Activated CD4-positive, alpha-beta memory T cell treated with anti-CD3 and anti-CD28 coated beads, Interleukin-2, amount 10 ng/mL, durations not matched to agents 7 days and 5 days (primary cell): ENCODE measurements at places on chromosomes 12 and 14. TPM values are rescaled to one million over a fixed set of nuclear protein-coding genes. Genes with fewer than 3 reads are reported as not detected.

TMEM117 gene
- total RNA-seq = 1.7 TPM

GPD1 gene
- 0.28 TPM for total RNA-seq

GRCh38 chr14:50874757-50875156 lies 2.9 kb downstream of the ABHD12B start:
- H3K27ac ChIP-seq = no peak overlapping the region
- H3K4me3 ChIP-seq = no peak overlapping the region
- H3K27me3 ChIP-seq = peaks cover 71% of the 10 kb centered on the region
- H3K4me1 ChIP-seq = peaks cover 21% of the 10 kb centered on the region
- peaks cover 3% of the 10 kb centered on the region for H3K36me3 ChIP-seq

- H3K4me1 ChIP-seq = peaks cover 20% of the 10 kb centered on the region
- no peak overlapping the region for H3K4me3 ChIP-seq
- no peak overlapping the region for H3K27ac ChIP-seq
- peaks cover 16% of the 10 kb centered on the region for H3K27me3 ChIP-seq
These were observed 4.6 kb upstream of the CEP128 start for GRCh38 chr14:80946187-80946586.

MYH7 gene
- total RNA-seq = not detected

DNA sequence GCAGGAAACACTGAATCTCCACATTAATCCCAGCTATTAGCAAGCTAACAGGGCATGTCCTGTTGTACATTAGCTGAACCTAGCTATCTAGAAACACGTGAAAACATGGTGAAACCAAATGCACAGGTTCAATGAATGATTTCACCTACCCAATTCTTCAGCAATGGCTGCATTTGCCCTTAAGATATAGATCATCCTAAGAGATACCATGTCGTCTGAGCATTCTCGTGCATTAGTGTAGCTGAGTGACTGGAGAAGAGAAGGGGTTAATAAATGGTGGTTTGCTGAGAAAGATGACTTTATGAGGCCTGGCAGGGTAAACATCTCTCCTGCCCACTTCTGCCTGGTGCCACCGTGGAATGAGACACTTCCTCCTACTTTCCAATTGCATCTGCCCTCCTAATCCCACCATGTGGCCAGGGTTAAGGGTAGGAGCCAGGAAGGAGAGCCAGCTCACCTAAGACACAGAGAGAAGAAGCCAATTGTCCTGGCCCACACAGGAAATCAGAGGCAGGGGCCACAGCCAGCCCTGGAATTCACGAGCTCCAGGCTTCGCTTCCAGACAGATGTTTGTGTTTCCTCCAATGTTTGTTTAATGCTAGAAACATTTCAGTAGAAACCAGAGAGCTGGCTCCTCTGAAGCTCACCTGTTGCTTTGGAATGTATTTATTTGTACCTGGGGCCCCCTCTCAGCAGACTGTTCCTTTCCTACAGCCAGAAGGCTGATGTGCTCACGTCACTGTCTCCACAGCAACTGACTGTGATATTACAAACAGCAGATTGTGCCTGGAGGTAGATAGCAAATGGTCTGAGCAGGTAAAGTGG lies 126.0 kb upstream of the PARP11 start:
- no peak for DNase-seq
- H3K27me3 ChIP-seq = peaks cover 6% of the 10 kb centered on the region
- H3K36me3 ChIP-seq = no peaks in the 10 kb centered on the region
- H3K4me3 ChIP-seq = no peak overlapping the region
- H3K27ac ChIP-seq = no peak overlapping the region
- peaks cover 6% of the 10 kb centered on the region for H3K4me1 ChIP-seq

DNA sequence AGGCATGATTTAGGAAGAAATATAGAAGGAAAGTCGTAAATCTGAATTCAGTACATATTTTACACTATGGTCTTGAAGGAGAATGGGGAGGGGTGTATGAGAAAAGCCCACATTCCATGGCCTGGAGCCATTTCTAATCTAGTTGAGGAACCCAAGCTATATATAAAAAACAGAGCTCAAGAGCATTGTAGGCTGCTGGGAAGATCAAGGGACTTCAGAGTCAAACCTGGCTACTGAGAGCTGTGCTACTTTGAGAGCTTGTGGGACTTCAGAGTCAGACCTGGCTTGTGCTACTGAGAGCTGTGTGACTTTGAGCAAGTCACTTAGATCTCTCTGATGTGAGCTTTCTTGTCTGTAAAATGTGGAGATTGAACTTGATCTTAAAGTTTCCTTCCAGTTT lies 58.7 kb downstream of the TBK1 start:
- no peaks in the 10 kb centered on the region for H3K4me1 ChIP-seq
- no peaks in the 10 kb centered on the region for H3K36me3 ChIP-seq
- no peak overlapping the region for H3K27ac ChIP-seq
- H3K27me3 ChIP-seq = no peaks in the 10 kb centered on the region
- no peak overlapping the region for H3K4me3 ChIP-seq

CMA1 gene
- not detected for total RNA-seq

- DNase-seq = no peak
- no peak overlapping the region for H3K27ac ChIP-seq
- no peaks in the 10 kb centered on the region for H3K27me3 ChIP-seq
- no peak overlapping the region for H3K4me3 ChIP-seq
These were observed 130.6 kb downstream of the KTN1 start for GRCh38 chr14:55710506-55711041.

GRCh38 chr14:90503582-90503981 lies 106.8 kb downstream of the CALM1 start:
- H3K27ac ChIP-seq = no peak overlapping the region
- no peak overlapping the region for H3K4me3 ChIP-seq
- peaks cover 5% of the 10 kb centered on the region for H3K4me1 ChIP-seq
- DNase-seq = no peak
- H3K27me3 ChIP-seq = peaks cover 12% of the 10 kb centered on the region
- H3K36me3 ChIP-seq = no peaks in the 10 kb centered on the region

GRCh38 chr12:123905319-123905925 lies 67.2 kb downstream of the CCDC92 start:
- H3K27ac ChIP-seq = no peak overlapping the region
- DNase-seq = peak; percentile 67
- no peak overlapping the region for H3K4me3 ChIP-seq
- no peaks in the 10 kb centered on the region for H3K36me3 ChIP-seq
- H3K4me1 ChIP-seq = peaks cover 1% of the 10 kb centered on the region

SLC25A21 gene
- total RNA-seq = not detected

SCNN1A gene
- 0.78 TPM for total RNA-seq

GRCh38 chr12:20602641-20603391 lies 92.3 kb upstream of the SLCO1C1 start:
- no peaks in the 10 kb centered on the region for H3K27me3 ChIP-seq
- H3K4me1 ChIP-seq = no peaks in the 10 kb centered on the region
- DNase-seq = no peak
- no peak overlapping the region for H3K27ac ChIP-seq
- H3K4me3 ChIP-seq = no peak overlapping the region
- H3K36me3 ChIP-seq = no peaks in the 10 kb centered on the region

RBP5 gene
- total RNA-seq = 0.86 TPM

GRCh38 chr12:64010069-64010686 lies 165.7 kb downstream of the SRGAP1 start:
- no peaks in the 10 kb centered on the region for H3K27me3 ChIP-seq
- no peaks in the 10 kb centered on the region for H3K36me3 ChIP-seq
- H3K4me3 ChIP-seq = no peak overlapping the region
- no peaks in the 10 kb centered on the region for H3K4me1 ChIP-seq

DNA sequence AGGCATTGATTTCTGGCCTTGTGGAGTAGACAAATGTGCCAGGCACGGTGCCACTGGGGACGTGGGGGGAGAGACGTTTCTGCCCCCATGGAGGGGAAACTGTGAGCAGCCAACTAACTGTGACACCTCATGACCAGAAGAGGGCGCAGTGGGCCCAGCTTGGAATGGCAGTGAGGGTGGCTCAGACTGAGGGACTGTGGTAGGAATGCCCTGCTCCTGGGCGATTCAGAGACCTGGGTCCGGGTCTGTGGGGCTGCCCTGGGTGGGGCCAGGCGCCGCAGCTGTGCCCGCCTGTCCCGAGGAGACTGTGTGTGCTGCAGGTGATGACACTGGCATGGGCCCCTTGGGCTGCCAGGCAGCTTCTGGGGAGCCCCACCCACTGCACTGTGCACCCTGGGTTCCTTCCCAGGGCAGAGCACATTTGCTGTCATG lies 60.6 kb downstream of the SLC25A47 start:
- peak; percentile 74 for DNase-seq
- H3K27ac ChIP-seq = no peak overlapping the region
- no peaks in the 10 kb centered on the region for H3K36me3 ChIP-seq
- H3K27me3 ChIP-seq = no peaks in the 10 kb centered on the region
- peaks cover 17% of the 10 kb centered on the region for H3K4me1 ChIP-seq
- no peak overlapping the region for H3K4me3 ChIP-seq

DNA sequence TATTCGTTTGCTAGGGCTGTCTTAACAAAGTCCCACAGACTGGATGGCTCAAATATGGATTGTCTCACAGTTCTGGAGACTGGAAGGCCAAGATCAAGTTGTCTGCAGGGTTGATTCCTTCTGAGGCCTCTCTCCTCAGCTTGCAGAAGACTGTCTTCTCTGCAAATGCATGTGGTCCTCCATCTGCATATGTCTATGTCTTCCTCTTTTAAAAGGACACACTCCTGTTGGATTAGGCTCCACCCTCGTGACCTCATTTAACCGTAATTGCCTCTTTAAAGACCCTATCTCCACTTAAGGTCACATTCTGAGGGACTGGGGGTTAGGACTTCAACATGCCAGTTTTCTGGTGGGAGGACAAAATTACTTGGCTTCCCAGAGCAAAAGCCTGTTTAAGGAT lies 123.3 kb downstream of the SLC38A6 start:
- DNase-seq = no peak
- H3K27ac ChIP-seq = peak overlapping the region; percentile 94
- no peak overlapping the region for H3K4me3 ChIP-seq
- H3K27me3 ChIP-seq = no peaks in the 10 kb centered on the region
- peaks cover 57% of the 10 kb centered on the region for H3K4me1 ChIP-seq

ABCD2 gene
- total RNA-seq = 19.6 TPM

DNA sequence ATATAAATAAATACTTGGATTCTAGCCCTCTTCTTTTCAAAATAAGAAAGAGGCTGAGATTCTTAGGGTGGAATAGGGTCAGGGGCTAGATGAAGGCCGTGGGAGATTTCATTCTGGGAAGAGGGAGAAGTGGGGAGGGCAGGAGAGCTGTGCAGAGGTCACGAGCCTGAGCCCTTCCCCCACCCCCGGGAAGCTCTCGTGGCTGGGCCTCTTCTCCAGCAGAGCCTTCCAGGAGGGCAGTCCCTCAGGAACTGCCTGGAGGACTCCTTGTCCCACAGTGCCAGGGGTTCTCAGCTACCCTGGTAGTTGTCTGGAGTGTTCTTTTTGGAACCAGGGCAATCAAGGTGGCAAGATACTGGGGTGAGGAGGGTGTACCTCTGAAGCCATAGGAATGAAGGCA lies 94.0 kb downstream of the ESR2 start:
- H3K36me3 ChIP-seq = peaks cover 3% of the 10 kb centered on the region
- no peak overlapping the region for H3K4me3 ChIP-seq
- H3K27ac ChIP-seq = no peak overlapping the region
- no peaks in the 10 kb centered on the region for H3K27me3 ChIP-seq
- H3K4me1 ChIP-seq = peaks cover 16% of the 10 kb centered on the region

GRCh38 chr14:71228711-71229110 lies 321.5 kb downstream of the PCNX1 start:
- no peak overlapping the region for H3K4me3 ChIP-seq
- H3K4me1 ChIP-seq = no peaks in the 10 kb centered on the region
- no peak overlapping the region for H3K27ac ChIP-seq
- peaks cover 4% of the 10 kb centered on the region for H3K27me3 ChIP-seq
- H3K36me3 ChIP-seq = no peaks in the 10 kb centered on the region

DNA sequence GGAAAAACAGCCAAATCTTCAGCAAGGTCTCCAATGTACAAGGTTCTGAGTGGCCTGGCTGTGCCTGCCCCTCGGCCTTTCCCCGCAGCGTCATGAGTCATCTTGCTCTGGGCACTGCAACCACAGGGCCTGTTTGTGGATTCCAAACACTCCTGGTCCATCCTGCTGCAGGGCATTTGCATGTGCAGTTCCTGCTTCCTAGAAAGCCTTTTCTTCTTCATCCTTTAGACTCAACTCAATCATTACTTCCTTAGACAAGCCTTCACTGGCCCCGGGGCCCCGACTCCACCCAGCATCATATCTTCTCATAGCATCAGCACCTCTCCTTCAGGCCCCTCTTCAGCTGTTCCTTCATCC lies 101.8 kb upstream of the EGLN3 start:
- peaks cover 17% of the 10 kb centered on the region for H3K36me3 ChIP-seq
- no peak overlapping the region for H3K4me3 ChIP-seq
- DNase-seq = no peak
- peaks cover 70% of the 10 kb centered on the region for H3K4me1 ChIP-seq
- H3K27ac ChIP-seq = peak overlapping the region; percentile 60

DNA sequence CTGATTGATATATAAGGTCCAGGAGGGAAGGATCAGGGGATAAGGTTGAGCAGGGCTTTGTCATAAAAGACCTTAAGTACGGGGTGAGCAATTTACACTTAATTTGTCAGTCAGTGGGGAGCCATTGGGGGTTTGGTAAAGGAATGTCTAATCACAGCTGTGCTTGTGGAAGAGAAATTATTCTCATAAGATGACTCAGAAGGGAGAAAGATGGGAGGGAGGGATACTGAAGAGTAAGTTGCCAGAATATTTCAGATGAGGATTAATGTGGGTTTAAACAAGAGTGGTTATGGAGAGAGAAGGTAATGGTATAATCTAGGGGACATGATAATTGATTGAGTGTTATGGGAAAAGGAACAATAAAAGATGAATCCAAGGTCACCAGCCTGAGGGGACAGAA lies 500.1 kb upstream of the CCDC196 start:
- no peak overlapping the region for H3K27ac ChIP-seq
- peaks cover 10% of the 10 kb centered on the region for H3K27me3 ChIP-seq

TMTC1 gene
- total RNA-seq = 0.63 TPM

GPR65 gene
- total RNA-seq = 23.7 TPM

SLC17A8 gene
- total RNA-seq = not detected

GRCh38 chr12:49973361-49973830 lies 649 bp downstream of the AQP6 start:
- no peak for DNase-seq
- no peaks in the 10 kb centered on the region for H3K36me3 ChIP-seq

DNA sequence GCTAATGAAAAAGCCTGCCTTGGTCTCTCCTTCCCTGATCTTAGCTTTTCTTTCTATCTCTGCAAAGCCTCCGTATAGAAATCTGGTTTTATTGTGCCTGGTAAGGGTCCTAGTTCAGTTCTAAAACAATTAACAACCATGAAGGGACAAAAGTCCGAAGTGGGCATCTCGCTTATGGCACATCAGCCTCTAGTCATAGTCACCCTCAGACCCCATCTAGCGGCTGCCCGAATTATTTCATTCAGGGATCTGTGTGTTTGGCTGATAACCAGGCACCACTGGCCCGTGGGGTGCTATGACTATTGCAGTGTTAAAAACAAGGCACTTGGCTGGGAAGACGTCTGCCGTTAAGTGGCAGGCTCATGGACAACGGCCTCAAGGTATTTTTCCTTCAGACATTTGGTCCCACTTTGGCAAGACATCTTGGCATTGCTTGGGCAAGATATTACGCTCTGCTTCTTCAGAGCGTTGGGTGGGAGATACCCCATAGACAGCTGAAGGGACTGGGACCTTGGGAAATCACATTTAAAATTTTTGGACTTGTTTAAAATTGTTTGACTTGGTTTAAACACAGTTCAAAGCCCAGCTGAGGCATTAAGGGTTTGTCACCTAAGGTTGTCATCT lies 87.1 kb downstream of the SINHCAF start:
- H3K27me3 ChIP-seq = peaks cover 36% of the 10 kb centered on the region
- no peak overlapping the region for H3K4me3 ChIP-seq
- H3K4me1 ChIP-seq = peaks cover 14% of the 10 kb centered on the region
- peak; percentile 75 for DNase-seq
- H3K27ac ChIP-seq = no peak overlapping the region

GLIPR1L1 gene
- not detected for total RNA-seq
